ENCODE measurements at places on chromosomes 3 and 15. TPM values are rescaled to one million over a fixed set of nuclear protein-coding genes. Genes with fewer than 3 reads are reported as not detected.

CCR9 gene
- total RNA-seq: not detected

ARPIN gene
- total RNA-seq: 10.7 TPM

P2RY1 gene
- total RNA-seq: 0.51 TPM

IL1RAP gene
- total RNA-seq: 1.9 TPM

OR5H6 gene
- not detected for total RNA-seq

RPS17 gene
- 1,923 TPM for total RNA-seq

LRRC31 gene
- total RNA-seq: not detected

DNA sequence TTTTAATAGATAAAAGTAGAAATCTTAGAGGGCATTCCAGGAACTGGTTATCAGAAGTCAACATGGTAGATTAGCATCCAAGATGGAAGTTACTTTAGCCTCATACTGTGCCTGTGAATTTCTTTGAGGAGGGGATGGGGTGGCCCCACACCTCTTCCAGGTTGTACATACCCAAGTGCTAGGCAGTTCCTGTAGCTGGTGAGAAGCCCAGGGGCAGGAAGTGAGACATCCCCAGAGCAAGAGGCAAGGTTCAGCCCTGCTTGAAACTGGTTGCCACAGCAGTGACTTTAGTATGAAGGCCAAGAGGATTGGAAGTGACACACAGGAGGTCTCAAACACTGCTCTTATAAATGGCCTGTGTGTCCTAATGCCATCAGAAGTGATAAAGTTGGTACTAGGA is 11.9 kb downstream of the GTPBP8 start:
- no peak for DNase-seq

DNA sequence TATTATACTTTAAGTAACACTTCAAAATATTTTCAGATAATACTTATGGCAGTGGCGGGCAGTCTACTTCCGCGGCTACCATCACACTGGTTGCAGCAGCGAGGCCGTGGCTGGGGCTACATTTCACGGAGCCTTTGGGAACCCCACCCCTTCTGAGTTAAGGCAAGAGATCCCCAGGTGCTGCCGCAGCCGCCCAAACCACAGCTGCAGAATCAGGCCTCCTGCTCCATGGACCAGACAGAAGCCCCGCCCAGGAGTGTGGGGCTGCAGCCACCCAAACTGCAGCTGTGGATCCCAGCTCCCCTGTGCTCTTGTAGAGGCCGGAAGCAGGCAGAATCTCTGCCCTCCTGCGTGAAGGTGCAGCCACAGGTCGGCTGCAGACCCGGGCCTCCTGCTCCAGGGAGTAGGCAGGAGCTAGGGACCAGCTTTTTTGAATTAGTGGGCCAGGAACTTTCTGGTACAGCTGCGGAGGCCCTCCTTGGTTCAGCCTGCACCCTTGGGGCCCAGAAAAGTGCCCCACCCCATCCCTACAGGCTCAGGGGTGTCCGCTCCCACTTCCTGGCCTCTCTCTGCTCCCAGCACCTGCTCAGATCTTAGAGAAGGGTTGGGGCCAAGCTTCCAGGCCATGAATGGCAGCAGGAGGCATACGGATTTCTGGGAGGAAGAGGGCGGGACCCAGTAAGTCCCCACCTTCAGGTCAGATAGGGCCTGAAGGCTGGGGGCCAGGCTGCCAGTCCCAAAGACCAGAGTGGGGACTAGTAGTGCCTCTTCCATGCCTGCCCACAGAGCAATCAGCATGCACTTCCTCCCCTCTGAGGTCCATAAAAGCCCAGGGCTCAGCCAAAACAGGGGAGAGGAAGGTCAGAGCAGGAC is 1188.8 kb upstream of the CADM2 start:
- DNase-seq: no peak

DNA sequence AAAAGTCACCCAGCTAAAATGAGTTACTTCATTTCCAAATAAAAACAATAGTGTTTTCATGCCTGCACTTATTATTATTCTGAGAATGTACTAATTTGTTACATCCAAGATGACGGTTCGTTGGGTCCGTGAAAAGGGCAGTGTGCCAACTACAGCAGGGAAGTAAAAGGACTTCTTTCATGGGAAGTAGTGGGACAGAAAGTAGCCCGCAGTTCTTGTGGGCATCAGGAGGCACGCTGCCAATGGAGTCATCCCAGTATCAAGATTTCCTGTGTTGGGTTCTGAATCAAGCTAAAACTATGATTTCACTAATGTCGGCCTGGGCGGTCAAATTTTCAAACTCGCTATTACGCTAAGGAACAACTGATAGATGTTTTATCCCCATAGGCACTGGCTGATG is 254.5 kb upstream of the SOX2 start:
- no peak for DNase-seq

DNA sequence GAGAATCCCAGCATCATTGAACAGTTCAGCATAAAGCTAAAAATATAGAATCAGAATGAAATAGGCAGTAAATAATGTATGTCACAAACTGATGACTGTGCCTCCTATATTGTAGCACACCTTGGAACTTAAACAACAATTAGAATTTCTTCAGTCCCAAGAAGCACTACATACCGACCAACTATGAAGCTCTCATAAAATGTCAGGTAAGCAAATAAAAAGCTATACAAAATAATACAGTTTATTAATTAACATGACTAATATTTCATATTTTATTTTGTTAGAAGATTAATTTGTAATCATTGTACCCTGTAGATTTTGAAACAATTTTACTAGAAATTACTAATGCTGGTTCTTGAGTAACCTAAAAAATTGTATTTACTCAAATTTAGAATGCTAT is 85.1 kb upstream of the GK5 start:
- DNase-seq: no peak

GRCh38 chr3:13869761-13870343 is 10.0 kb downstream of the WNT7A start:
- no peak for DNase-seq

GRCh38 chr3:30915782-30916181 is 21.3 kb upstream of the GADL1 start:
- no peak for DNase-seq

GRCh38 chr3:69052472-69052898 is 352 bp upstream of the TMF1 start:
- DNase-seq: no peak

- no peak for DNase-seq
Observed at GRCh38 chr3:176349706-176350105, 847.6 kb downstream of the TBL1XR1 start.

DNA sequence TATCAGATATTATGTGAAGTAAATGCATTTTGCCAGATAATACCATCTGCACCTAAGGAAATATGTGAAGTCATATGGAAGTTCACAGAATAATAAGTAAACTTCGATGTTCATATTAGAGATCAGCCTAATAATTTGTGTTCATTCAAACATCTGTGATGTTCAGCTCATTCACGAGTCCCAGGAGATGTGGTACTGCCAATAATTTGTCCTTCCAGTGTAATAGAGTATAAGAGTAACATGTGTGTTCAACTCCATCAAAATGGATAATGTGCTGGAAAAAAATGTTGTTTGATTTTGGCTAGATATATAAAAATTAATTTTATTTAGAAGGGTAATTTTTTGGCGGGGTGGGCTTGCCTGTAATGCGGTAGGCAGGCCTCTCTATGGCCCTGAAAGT is 75.4 kb upstream of the ARL6 start:
- DNase-seq: no peak

DNA sequence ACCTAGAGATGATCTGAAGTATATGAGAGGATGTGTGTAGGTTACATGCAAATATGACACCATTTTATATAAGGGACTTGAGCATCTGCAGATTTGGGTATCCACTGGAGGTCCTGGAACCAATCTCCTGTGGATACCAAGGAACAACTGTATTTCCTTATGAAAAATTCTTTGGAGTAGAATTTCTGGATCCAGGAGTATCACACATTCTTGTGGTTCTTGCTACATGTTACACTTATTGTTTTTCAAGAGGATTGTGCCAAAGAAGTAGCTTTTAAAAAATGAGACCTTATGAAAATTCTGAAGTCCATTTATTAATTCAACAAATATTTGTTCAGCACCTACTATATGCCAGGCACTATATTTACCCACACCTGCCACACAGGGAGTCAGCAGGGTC is 15.7 kb upstream of the TBC1D23 start:
- DNase-seq: no peak

GRCh38 chr15:99283717-99284116 is 32.4 kb downstream of the LRRC28 start:
- peak; percentile 11 for DNase-seq

DNA sequence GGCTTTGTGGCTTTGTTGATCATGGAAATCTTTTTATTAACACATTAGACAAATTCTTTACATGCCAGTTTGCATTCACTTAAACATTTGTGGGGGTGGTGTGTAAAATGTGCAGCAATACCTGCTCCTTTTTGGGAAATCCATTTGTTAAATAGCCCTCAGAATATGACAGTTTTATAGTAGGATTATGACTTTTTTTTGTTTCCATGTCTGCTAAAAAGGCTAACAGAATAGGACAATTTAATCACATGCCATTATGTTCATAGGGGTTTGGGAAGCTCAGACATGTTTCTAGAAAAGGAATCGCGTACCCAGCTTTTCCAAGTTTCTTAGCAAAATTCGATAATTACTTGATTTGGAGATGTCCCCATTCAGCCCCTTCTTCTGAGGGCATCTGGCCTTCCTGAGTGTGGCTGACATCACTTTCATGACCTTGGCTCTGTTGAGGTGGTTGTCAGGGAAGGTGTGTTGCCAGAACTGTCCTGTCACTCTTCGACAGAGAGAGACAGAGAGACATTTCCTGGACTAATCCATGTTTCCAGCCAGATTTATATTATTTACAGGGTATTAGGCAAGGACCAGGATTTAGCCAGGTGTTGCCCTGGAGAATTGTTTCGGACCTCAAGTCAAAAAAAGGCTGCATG is 126.4 kb downstream of the PTPRG start:
- no peak for DNase-seq

DNA sequence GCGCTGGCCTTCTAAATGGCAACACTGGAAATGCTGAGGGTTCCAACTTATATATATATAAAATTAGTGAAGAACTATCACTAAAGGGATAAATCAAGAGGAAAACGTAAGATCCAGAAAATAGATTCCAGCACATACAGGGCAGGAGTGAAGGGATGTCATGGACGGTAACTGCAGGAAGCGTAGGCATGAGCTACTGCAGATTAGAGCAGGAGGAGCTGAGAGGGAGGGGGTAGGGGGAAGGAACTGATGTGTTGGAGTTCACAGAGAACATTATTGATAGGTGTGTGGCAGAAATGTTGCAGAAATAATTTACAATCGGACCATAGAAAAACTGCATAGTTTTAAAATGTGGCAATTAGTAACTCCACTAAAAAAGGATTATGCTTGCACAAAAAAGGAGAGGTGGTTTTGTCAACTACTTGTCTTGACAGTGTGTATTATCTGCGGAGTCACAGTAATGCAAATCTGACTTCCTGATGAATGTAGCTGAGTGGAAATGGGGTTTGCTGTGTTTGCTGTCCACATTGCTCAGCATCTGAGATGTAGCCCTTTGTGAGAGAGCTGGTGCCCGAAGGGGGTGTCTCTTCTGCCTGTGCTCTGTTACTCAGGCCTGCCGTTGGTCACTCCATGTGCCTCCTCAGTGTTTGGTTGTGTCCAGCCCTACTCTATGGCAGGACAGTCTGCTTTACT is 61.2 kb downstream of the PAK2 start:
- no peak for DNase-seq

- DNase-seq: no peak
Observed at GRCh38 chr3:98670020-98670419, 76.6 kb upstream of the CPOX start.

DNA sequence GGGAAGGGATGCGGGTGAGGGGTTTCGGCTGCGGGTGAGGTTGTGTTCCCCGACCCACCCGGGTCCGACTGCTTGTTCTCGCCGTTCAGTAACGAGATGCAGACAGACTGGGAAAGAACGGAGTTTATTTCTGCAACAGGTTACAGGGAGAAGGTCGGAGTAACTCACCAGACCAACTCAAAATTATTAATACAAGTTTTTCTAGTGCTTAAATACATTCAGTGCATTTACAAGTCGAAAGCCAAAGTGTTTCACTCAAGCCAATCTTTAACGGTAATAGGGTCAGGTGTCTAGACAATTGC is 492 bp upstream of the HIGD1A start:
- DNase-seq: no peak

DNA sequence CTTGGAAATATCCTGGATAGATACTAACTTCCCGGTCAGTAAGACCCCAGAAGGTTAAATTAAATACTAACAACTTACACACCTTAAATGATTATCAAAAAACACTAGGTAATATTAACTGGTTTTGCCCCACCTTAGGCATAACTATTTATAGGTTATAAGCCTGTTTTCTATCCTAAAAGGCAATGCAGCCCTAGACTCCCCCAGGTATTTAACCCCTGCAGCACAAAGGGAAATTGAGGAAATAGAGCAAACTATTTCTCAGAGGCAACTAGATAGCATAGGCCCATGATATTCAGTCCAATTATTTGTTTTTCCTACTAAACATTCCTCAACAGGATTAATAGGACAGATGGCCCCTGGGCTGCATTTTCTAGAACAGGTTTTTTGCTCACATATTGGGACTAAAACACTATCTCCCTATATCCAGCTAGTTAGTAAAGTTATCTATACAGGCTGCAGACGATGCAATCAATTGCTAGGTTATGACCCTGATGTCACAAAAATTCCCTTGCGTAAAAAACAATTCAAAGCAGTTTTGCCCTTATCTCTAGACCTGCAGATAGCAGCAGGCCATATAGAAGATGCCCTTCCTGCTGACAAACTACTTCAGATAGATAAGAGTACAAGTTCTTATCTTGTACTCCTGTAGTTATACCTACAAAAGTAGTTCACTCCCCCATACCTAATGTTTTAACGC is 221.3 kb downstream of the DTWD1 start:
- DNase-seq: no peak

DNA sequence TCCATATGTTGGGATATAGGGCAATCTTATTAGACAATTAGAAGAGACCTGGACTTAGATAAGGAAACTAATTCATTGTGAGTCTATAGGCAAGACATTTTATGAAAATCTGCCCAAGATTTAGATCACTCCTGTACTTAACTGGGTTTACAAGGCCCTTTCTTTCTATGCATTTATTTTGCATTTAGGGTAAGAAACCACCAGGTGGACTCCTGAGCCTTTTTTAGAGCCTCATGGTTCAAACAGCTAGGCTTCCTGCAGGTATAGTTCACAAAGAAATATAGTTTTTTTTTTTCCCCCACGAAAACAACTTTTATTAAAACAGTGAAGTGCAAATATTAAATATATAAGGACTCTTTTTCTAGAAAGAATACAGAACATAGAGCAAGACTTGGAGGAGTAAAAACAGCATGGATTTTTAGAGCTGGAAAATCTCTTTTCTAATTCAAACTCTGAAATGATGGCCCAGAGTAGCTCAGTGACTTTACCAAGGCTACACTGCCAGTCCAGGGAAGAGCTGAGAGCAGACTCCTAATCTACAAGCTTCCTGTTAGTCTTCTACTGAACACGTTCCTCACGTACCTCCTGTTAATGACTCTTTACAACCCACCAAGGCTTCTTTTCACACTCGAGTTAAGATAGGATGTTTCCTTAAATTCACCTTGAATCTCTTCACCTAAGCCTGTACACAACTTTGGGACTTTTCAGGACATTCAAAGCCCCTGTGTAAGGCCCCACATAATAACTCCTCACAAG is 400.9 kb upstream of the ATP11B start:
- no peak for DNase-seq
